ENCODE measurements at places on chromosomes 6 and 20.

- DNase-seq = peak; percentile 57
Measured at GRCh38 chr20:39010496-39010895, 48.4 kb downstream of the DHX35 start.

DNA sequence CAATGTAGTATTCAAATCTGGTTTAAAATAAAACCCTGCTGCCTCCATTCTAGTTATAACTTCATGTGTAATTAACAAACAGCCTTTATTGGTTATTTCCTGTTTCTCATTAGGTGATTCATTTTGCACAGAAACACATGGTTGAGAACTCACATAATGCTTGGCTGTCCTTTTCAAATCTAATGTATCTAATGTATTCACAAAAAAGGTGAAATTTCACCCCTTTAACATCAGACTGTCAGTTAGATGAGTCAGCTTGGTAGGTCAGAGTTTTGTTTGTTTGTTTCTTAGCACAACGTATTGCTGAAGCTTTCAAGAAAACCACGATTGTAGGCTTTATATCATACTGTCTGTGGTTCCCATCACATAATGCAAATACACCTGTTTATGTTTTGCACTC, 78.7 kb upstream of the TMEM30A start:
- no peak for DNase-seq

DNA sequence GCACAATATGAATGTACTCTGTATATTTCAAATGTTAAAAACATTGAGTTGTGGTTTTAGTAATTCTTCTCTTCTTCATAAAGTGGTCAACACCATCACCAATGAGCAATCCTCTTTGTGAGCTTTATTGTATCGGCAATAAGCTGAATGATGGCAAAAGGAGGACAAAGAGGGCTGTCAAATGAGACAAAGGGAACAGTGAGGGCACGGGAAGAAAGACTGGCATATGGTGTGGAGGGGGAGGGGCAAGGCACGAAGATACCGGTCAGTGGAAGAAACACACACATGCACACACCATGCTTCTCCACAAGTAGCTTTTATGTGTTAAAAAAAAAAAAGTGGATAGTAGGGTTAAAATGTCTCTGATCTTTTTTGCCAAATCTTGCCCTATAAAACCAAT, 506.8 kb upstream of the CITED2 start:
- DNase-seq = no peak

DNA sequence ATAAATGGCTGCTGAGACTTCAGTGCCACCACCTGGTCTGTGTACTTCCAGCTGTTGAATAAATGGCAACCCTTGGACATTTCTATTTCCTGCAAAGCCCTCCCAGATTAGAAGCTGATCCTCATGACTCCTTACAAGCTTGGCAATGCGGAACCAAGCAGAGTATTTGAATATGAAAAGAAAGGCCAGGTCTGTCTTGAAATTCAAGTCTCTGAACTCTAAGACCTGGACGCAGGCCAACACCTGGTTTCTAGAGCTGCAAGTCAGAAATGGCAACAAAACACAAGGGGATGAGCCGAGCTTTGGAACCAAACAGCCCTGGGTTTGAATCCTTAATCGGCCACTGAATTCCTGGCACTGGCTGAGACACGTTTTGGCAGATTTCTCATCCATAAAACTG, 353.4 kb downstream of the PTPRT start:
- DNase-seq = peak; percentile 60

- DNase-seq = no peak
Measured at GRCh38 chr6:29675561-29675960, 5.4 kb downstream of the ZFP57 start.

GRCh38 chr20:6265204-6265904, 142.5 kb upstream of the FERMT1 start:
- no peak for DNase-seq

DNA sequence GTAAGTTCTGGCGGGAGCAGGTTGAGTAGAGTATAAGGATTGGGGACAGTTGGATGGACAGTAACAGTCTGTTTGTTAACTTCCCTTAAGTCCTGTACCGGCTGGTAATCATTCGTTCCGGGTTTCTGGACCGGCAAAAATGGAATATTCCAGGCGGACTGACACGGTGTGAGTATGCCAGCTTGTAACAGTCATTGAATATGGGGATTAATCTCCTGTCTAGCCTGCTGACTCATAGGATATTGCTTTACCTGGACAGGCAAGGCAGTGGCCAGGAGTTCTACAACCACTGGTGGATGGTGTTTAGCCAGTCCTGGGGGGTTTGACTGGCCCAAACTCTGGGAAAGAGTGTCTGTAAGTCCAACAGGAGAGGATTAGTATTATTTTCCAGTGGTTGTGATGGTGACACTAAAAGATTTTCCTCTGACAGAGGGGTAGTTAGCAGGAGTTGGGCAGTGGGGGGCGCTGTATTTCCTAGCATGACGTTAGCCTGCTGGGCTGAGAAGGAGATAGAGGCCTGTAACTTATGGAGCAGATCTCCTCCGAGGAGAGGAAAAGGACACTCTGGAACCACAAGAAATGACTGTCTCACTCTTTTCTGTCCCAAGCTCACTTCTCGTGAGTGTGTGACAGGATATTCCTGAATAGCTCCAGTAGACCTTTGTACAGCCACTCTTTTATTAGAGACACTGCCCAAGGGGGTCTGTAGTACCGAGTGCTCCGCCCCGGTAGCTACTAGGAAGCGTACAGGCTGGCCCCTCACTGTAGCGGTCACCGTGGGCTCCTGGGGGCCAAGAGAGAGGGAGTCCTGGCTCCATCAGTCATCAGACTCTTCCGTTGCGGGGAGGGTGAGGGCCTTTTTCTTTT, 152.2 kb downstream of the TRIM27 start:
- no peak for DNase-seq

- no peak for DNase-seq
Measured at GRCh38 chr6:81942067-81942370, 189.5 kb upstream of the TENT5A start.

- no peak for DNase-seq
Measured at GRCh38 chr6:123925842-123926399, 122.3 kb downstream of the NKAIN2 start.

GRCh38 chr20:3420211-3420707, 12.8 kb upstream of the DNAAF9 start:
- DNase-seq = peak; percentile 64

DNA sequence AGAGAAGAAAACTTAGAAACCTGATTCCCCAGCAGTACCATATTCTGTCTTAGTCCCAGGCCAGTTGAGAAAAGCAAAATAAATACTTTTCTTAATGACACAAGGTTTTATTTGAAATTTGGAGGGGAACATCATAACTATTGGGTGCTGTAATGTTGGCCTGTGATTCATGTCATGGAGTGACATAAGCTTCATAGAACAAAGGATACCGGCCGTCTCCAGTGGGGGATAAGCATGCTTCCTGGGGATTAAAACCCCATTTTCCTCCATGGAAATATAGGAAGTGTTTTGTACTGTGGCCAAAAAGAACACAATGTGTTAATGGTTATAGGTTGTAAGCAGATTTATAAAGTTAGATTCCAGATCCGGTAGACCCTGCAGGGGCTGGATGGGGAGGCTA, 18.0 kb downstream of the MTHFD1L start:
- no peak for DNase-seq

DNA sequence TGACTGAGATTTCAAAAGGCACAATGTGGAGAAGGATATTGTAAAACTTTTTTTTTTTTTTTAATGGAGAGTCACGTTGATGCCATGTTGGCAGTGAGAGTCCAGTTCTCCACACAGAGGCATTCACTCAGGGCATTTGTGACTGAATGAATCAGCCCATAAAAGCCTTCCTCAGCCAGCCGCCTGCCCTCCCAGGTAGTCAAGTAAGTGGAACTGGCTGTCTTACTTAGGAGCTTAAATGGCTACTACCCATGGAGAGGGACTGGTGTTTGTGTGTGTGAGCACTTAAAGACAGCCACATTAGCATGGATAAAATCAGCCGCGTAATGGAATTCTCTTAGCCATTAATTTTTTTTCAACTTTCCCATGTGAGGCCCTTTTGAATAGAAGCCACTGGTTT, 12.6 kb downstream of the AAR2 start:
- no peak for DNase-seq

DNA sequence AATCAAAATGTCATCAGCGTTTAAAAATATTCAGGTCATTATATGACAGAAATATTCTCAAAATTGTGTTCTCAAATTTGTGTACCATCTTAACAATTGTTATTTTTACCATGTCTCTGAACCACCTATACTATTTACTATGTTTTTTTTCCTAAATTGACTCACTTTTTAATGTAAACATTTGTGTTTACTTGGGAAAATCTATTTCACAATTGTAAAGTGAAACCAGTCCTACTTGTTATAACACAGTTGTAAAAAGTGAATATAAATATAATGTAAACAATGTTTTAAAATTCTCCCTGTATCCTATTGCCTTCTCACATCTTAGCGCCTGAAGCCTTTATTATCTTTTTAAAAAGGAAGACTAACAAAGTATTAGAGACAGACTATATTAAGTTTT, 83.5 kb downstream of the ADGRG6 start:
- DNase-seq = no peak

DNA sequence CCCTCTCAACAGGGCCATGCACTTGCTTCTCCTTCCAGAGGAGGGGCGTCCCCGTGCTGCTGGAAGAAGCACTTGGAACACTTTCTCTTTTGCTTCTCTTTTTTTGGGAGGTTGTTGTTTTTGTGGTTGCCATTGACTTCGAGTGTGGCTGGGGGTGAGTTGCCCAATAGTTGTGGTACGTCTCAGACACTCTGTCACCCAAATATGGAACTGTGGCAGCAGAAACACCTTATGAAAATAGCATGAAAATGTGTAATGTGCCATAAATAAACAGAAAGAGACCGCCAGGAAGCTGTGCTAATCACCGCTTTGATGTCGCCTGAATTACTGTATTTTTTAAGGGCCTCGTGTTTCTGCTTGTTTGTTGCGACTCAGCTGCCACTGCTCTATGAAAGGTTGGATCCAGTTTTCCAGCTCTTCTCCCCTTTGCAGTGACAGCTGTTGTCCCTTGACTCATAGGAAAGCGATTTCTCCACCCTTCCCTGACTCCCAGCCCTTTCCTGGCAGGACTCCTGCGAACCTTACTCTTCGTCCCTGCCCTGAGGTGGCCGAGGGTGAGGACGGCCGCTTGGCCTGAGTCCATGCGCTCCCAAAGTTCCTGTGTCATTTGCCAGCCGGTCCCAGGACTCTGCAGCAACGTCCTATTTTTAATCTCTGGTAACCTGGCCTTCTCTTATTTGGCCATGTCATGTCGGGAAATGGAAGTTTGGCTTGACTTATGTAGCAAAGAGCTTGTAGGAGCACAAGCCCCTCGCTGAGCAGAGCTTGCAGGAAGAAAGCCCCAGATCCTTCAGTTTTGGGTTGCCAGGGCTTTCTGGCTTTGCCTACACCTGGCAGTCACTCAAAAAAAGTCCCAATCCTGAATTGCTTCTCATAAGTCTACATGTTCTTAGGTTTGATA, 694.6 kb downstream of the QKI start:
- no peak for DNase-seq

DNA sequence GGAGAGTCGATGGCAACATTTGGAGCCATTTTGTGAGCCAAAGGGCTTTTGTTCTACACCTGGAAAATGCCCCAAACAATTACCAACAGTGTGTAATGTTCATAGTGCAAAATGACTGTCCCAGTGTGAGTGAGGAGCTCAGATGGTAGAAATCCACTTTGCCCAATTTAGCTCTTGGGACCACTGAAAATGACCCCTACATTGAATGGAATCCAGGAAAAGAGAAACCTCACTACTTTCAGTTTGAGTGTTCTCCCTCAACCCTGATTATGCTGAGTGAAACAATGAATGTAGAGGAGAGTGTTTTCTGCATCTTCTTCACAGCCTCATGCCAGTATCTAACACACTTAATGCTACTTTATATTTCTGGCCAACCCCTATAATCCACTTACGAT, 84.9 kb upstream of the NRN1 start:
- DNase-seq = no peak

DNA sequence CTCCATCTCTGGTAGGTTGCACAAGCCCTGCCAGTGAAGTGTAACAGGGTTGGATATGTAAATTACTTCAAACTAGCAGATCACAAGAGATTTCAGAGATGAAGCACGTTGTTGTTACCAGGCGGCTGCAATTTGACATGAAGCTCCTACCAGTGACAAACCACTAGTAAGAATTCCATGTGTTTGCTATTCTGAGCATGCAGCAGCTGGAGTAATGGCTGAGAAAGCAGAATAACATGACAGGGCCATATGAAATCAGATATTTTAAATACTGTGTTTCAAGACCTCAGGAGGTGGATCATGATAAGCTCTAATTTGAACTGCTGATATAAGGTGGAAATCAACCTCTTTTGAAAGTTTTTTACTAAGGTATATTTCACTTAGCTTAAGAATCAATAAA, 11.4 kb downstream of the RIN2 start:
- DNase-seq = no peak

GRCh38 chr6:129115471-129115870, 232.5 kb downstream of the LAMA2 start:
- no peak for DNase-seq
